ENCODE measurements at places on chromosomes 12 and 14.

- no peak for DNase-seq
These were observed 3.0 kb upstream of the CISTR start for GRCh38 chr12:53754633-53755264.

GRCh38 chr14:89468566-89468965 lies 51.5 kb upstream of the FOXN3 start:
- no peak for DNase-seq

GRCh38 chr12:52247622-52248540 lies 14.8 kb downstream of the KRT7 start:
- no peak for DNase-seq

DNA sequence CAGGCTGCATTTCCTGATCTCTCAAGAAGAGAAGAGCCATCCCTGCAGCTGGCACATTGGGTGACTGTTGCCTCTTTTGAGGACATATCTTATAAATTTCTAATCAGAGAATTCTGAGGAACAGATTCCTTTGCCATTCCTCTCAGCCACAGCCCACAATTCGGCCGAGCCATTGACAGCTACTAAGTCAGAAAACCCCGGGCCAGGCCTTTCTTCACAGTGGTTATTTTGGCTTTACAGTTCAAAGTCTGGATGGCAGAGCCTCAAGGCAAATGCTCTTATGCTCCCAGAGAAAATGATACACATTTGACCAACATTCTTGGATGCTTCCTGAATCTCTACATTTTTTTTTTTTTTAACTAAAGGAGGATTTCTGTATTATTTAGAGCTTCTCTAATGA lies 138.4 kb upstream of the FRMD6 start:
- DNase-seq = no peak

GRCh38 chr12:13962699-13963098 lies 18.7 kb downstream of the GRIN2B start:
- DNase-seq = no peak

- no peak for DNase-seq
These were observed 11.7 kb upstream of the C14orf180 start for GRCh38 chr14:104567957-104568225.

GRCh38 chr14:72000907-72001306 lies 68.7 kb downstream of the RGS6 start:
- DNase-seq = no peak

DNA sequence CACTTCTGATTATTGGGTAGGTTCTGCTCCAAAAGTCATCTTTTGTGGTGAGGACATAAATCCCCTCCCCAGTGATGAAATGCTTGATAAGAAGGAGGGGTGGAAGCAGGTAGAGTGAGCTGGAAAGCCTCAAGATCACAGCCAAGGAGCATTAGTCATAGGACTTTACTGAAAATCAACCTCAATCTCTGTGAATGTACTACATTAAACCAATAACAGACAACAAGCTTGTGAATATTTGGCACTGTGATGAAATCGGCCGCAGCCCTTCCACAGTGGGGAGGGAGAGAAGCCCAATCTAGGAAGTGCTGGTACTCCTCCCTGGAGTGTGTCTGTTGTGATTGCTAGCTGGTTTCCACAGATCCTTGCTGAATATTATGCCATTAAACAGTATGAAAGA lies 41.2 kb upstream of the PTCSC3 start:
- no peak for DNase-seq

DNA sequence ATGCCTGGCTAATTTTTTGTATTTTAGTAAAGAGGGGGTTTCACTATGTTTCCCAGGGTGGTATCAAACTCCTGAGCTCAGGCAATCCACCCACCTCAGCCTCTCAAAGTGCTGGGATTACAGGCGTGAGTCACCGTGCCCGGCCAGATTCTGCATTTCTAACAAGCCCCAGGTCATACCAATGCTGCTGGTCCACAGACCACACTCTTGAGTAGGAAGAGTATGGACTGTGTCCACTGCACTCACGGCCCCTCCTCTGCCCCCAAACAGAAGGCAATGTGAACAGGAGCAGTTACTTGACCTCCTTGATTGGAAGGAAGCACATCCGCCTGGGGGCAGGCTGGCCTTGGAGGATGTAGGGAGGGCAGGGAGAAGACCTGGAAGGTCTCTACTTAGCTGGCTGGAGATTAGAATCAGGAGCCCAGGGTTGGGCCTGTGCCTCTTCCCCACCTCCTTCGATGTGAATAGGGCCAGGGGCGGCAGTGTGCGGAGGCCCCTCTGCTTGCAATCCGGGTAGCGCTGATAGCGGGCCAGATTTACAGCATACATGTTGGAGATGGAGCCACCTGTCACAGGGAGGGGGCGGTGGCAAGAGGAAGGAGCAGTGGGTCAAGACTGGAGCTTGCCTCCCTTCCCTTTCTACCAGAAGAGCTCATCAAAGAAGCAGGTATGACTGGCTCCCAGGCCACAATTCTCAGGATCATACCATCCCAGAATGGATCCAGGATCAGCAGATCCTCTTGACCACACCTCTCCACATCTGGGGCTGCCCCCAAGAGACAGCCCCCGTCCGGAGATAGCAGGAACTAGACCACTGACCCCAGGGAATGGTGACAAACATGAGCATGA lies 9.4 kb upstream of the ZNF740 start:
- no peak for DNase-seq

GRCh38 chr14:105534586-105534985 lies 8.2 kb downstream of the TMEM121 start:
- DNase-seq = no peak

DNA sequence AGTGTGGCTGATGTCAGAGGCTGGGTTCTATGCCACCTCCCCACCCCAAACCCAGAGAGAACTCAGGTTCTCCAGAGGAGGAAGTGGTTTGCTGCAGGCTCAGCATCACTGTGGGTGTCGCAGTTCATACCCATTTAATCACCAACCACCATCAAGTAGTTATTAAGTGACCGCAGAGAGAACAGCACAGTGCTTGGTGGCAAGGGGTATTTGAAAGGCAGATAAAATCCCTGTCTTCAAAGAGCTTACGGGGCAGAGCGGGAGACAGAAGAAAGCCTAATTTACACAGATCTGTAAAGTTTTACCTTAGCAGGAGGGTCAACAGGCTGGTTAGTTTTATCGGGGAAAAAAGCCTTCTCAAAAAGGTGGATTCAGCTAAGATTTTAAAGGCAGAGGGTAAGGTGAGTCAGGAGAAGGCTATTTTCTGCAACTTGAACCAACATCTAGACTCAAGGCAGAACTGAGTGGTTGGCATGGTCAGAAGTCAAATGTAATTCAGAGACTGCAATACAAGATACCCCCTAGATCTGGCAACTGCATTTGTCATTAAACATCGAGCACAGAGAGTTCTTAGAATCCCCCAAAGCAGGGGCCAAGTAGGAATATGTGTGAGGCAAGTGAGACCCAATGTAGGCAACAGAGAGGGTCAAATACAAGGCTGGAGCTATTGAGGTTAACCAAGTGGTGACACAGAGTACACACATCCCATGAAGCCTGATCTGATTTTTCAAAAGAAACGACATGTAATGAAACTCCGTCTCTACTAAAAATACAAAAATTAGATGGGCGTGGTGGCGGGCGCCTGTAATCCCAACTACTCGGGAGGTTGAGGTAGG lies 13.2 kb downstream of the PXN start:
- peak; percentile 88 for DNase-seq

DNA sequence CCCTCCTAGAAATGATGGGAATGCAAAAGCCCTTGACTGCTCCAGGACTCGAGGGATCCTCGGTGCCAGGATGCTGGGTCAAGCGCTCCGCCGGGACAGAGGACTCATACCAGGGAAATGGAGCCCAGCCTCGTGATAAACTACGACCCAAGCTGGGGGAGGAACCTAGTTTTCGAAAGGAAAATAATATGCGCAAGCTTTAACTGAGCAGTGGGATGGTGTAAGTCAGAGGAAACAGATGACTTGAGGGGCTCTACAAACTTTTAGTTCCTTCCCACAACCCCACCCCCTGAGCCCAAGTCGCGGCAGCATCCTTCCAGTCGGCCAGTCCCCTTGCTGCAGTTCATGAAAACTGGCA lies 654 bp upstream of the SUPT16H start:
- no peak for DNase-seq

- no peak for DNase-seq
These were observed 186.6 kb downstream of the PHLDA1 start for GRCh38 chr12:75844985-75845384.

- peak; percentile 72 for DNase-seq
These were observed 19.0 kb downstream of the SSH1 start for GRCh38 chr12:108838194-108839017.

- DNase-seq = no peak
These were observed 98.8 kb downstream of the PAWR start for GRCh38 chr12:79591988-79592387.

GRCh38 chr12:48201091-48201490 lies 2.0 kb downstream of the OR10AD1 start:
- DNase-seq = no peak

DNA sequence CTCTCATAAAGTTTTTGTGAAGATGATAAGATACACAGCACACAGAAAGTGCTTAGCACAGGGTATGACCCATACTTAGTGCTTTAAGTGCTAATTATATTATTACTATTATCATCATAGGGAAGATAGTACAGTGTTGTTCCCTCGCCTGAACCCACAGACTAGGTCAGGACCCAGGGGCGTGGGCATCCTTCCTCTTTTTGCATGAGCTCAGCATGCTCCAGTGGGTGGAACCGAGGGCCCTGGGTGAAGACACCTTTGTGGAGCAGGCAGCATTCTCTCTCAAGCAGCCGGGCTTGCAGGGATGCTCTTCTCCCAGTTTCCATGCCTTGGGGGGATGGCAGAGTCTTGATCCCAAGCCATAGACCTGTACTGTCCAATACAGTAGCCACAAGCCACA lies 34.8 kb downstream of the CRACR2A start:
- DNase-seq = peak; percentile 5

DNA sequence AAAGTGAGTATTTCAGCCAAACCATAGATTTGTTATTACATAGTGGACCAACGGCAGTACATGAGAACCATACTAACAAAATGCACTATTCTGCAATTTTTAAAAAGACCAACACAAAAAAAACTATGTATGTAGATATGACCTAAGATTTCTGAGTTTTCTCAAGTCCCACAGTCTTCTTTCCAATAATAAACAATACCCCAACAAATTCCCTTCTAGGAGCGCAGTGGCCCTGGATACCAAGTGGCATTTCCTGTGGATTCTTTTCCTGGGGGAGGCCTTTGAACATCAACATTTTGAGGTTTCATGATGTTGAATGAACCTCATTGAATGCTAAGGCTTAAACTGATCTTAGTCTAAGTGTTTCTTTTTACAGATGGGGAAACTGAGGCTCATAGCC lies 210.5 kb downstream of the BCAT1 start:
- no peak for DNase-seq

Data from CD4-positive, alpha-beta T cell treated with Interleukin-15 for 4 hours (primary cell).